Retinal pigment epithelial cell (primary cell): ENCODE measurements at places on chromosomes 3 and 15.

DNA sequence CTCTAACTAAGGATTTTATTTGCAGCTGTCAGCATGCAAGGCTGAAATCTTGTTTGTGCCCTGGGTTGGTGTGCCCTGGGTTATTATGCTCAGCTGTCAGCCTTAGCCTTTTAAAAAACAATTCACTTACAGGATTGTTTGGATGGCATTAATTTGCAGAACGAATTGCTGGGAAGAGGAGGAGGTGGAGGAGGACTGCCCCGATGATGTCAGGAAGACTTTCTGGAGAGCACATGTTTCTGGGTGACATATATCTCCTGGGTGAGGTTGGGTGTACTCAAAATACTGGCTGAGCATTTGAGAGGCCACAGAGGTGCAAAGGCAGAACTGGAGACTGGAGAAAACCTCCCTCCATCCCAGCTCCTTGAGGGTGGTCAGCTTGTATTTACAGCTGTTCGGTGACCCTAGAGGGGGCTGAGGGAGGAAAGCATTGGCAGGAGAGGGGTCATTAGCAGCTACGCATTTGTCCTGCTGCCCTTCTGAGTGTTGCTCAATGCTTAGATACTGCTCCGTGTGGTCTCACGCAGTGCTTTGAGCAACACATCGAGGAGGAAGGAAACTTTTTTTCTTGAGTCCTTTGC lies 59.8 kb upstream of the PSMD6 start:
- no peak for DNase-seq

DNA sequence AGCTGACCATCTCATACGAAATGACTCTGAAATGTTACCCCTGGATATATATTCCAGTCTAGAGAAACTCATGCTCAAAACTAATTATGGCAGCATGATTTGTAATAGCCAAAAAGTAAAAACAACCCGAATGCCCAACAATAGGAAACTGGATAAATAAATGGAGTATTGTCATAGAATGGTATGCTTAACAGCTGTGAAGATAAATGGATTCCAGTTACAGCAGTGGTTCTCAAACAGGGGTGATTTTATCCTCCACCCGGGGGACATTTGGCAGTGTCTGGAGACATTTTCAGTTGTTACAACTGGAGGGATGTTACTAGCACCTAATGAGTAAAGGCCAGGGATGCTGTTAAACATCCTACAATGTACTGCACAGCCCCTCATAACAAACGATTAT lies 52.3 kb upstream of the PIAS1 start:
- DNase-seq: no peak

GRCh38 chr3:86865506-86865905 lies 125.4 kb downstream of the VGLL3 start:
- DNase-seq: peak; percentile 12

DNA sequence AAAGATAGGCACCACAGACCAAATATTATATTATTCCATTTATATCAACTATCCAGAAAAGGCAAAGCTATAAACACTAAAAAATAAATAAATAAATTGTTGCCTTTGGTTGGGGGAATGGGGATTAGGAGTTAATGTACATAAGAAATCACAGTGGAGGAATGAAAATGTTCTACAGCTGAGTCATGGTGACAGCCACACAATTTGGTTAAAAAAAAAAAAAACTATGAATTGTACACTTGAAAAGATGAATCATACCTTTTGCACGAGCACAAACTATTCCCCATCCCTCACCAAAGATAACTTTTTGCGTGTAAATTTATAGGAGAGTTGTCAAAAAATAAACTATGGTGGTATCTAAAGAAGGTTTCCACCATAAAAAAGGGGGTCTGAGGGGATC lies 103.2 kb downstream of the TBC1D5 start:
- no peak for DNase-seq

DNA sequence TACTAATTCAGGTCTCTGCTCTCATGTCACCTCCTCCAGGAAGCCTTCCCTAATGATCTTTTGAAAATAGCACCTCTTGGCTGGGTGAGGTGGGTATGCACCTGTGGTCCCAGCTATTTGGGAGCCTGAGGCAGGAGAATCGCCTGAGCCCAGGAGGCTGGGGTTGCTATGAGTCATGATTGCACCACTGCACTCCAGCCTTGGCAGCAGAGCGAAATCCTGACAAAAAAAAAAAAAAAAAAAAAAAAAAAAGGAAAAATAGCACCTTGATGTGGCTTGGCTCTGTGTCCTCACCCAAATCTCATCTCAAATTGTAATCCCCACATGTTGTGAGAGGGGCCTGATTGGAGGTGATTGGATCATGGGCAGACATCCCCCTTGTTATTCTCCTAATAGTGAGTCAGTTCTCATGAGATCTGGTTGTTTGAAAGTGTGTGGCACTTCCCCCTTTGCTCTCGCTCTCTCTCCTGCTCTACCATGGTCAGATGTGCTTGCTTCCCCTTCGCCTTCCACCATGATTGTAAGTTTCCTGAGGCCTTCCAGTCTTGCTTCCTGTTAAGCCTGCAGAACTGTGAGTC lies 11.2 kb upstream of the RNU6-1 start:
- DNase-seq: no peak

GRCh38 chr15:83200162-83200561 lies 7.5 kb downstream of the HDGFL3 start:
- no peak for DNase-seq

DNA sequence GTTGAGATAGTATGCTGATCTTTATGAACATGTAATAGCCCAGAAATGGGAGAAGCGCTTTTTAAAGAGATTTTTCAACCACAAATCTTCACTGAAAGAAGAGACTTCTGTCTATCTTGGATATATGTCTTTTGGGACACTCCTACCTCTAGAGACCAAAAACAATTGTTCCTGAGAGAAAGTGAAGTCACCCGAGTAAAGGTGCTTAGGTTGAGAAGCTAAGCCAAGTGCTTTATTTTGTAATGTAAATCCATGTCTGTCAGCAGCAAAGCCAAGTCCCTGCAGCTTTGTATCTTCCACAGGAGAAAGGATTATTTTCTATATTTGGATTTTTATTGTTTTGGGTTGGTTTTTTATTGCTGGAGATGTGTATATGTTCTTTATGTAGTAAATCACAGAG lies 32.1 kb upstream of the B3GALNT1 start:
- DNase-seq: no peak

DNA sequence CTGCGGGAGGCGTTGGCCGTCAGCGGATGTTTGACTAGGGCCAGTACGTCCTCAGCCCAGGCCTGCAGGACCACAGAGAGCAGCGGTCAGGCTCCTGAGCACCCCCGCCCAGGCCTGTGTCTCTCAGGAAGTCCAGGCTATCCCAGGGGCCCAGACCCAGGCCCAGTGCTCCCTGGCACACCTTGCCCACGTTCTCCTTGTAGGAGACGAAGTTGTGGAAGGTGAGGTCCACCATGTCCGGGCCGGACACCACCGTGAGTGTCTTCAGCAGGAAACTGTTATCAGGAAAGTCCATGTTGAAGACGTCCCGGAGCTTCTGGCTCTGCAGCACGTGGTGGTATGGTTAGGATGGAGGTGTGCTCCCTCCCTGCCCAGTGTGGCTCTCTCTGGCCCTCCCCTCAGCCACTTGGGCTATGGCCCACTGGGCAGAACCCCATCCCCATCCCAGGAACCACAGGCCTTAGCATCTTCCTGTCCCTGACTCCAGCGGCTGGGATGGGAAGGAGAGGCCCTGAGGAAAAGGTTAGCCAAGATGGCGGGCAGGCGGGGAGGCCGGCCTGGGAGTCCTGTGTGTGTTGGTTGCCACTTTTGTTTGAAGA lies 5.3 kb downstream of the PLCB2 start:
- DNase-seq: no peak

GRCh38 chr3:132232231-132232792 lies 84.9 kb upstream of the ACP3 start:
- DNase-seq: no peak

GRCh38 chr3:3288255-3288654 lies 108.8 kb upstream of the CRBN start:
- DNase-seq: no peak

DNA sequence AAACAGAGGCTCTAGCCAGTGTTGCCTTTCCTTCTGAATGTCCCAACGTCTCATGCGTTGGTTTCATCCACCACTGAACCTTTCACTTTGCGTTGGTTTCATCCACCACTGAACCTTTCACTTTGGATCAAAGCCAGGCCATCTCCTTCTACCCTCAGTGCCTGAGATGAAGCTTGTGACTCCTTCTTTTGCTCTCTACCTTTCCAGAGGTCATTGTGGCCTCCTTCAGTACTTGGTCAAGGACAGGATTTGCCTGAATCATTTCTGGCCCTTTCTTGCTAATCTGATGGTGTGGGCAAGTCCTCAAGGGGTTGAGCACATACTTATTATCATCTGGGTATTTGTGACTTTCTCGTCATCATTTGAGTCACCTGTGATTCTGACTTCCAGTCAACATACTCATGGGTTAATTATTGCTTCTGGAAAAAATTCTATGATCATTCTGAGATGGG lies 50.0 kb downstream of the SELENOT start:
- no peak for DNase-seq

DNA sequence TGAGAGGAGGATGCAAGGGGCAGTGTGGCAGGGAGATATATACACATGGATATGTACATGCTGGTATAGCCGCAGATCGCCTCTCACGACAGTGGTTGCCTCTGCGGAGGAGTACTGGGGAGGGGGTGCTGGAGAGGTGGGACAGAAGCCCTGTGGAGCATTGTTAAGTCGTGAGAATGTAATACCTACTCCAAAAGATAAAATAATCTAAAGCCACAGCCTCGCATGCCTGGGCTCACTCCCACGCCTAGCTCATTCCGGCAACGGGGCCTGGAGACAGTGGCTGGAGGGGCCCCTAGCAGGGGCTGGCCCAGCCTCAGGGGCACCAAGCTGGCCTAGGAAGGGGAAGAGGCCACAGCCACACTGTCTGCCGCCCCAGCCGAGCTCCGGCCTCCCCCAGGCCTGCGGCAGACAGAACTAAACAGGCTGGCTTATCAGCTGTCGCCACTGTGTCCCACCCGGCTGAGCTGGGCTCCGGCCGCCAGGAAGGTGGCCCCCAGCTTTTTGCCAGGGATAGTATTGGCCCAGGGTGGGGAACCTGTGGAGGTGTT lies 65.1 kb upstream of the LCTL start:
- DNase-seq: no peak

DNA sequence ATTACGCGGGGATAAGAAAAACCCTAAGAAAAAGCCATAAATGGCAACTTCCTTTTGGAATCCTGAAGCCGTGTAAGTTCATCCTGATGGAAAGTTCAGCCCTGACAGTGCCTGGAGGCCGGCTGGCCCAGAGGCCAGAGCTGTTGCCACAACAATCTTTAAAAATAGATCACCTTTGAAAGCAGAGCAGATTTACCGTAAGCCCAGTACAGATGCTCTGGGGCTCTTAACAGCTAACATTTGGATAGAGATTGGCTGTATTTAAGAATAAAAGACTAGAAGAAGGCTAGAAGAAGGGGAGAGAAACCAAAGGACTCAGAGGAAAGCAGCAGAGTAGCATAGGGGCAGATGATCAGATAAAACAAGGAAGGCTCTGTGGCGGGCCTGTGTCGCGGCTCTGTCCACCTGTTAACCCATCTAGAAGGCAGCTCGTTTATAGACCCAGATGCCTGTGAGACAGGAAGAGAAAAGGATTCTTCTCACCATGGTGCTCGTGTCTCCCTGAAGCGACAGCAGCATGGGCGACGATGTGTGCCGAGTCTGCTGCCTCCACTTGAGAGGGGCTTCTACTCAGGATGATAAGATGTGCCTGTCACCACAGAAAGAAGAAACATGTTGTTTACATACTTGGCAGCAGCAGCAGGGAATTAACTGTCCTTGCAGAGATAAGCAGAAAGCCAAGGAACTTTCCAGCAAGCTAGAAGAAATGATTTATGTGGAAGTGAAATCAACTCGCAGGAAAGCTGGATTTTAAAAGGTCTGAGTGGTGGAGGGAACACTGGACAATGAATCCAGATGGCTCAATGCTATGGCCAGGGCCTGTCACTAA lies 69.9 kb downstream of the SYNM start:
- no peak for DNase-seq

DNA sequence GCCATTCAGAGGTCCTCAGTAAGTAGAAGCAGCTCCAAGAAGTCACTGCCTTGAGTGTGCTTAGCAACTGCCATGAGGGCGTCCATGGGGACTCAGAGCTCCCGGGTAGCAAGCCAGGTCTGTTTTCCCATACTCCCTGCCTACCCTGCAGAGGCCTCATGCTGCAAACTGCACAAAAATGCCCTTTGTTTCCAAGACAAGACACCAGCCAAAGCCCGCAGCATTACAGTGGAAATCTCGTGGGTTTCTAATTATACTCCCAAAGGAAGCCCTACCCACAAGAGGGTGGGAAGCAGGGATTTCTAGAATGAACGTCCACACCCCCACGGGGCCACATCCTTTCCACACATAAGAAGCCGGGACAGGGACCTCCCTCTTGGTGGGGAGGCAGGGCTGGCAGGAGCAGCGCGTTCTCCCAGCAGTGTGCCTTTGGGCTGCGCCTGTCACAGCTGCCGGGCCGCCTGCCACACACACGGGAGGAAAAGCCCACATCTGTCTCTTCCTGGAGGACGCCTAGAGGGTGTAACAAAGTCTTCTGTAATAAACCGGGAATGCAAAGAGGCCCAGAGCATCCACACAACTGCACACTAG lies 31.1 kb downstream of the FAM174B start:
- no peak for DNase-seq

GRCh38 chr3:66948838-66949237 lies 49.3 kb upstream of the KBTBD8 start:
- DNase-seq: no peak

- no peak for DNase-seq
Measured at GRCh38 chr3:154120961-154121700, at the start of gene ARHGEF26. ARHGEF26 (plus strand) TSS chr3:154121390; CDS start chr3:154121993, 603 bp downstream.

DNA sequence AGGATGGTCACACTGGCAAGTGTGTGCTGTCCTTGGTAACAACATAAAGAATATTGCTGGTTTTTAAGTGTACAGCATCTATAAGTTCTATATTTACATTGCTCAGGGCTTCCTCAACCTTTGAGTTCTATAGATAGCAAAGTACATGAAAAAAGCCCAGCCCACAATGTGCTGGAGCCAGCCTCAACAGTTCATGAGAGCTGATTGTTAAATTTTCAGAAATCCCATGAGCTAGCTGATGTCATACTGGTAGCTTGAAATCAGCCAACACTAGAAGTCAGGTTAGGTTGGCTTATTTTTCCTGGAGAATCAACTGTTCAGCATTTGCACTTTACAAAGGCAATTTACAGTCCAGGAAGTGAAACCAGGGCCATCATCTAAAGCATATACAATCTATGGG lies 102.8 kb downstream of the STRIT1 start:
- DNase-seq: no peak
